ENCODE measurements at places on chromosomes 6 and 20.

- DNase-seq: peak; percentile 18
These were observed 391.8 kb downstream of the CDC5L start for GRCh38 chr6:44779130-44779826.

- peak; percentile 40 for DNase-seq
These were observed 53.6 kb downstream of the CDC40 start for GRCh38 chr6:110233770-110234374.

DNA sequence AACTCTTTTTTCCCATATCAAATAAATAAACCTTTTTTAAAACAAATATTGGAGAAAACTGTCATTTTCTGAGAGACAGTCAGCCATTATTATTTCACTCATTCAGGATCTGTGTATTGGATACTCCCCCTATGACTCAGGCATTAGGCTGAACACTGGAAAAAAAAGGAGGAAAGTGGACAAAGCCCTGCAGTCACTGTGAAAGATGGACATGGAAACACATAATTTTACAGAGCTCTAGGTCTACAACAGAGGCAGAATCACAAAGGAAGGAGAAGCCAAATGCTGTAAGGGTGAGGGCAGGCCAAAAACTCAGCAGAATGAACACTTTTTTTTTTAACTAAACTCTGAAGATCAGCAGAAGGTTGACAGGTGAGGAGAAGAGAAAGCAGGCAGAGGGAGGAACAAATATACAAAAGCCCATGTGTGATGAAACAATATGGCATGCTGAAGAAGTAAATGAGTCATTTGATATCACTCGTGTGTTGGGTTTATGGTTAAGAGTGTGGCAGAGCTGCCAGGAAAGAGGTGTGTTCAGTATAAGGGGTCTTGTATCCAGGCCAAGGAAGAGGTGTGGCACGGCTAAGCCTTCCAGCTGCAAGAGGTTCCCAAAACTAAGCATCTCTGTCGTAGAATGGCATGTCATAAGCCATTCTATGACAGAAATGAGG is 39.1 kb downstream of the EPB41L2 start:
- peak; percentile 13 for DNase-seq

DNA sequence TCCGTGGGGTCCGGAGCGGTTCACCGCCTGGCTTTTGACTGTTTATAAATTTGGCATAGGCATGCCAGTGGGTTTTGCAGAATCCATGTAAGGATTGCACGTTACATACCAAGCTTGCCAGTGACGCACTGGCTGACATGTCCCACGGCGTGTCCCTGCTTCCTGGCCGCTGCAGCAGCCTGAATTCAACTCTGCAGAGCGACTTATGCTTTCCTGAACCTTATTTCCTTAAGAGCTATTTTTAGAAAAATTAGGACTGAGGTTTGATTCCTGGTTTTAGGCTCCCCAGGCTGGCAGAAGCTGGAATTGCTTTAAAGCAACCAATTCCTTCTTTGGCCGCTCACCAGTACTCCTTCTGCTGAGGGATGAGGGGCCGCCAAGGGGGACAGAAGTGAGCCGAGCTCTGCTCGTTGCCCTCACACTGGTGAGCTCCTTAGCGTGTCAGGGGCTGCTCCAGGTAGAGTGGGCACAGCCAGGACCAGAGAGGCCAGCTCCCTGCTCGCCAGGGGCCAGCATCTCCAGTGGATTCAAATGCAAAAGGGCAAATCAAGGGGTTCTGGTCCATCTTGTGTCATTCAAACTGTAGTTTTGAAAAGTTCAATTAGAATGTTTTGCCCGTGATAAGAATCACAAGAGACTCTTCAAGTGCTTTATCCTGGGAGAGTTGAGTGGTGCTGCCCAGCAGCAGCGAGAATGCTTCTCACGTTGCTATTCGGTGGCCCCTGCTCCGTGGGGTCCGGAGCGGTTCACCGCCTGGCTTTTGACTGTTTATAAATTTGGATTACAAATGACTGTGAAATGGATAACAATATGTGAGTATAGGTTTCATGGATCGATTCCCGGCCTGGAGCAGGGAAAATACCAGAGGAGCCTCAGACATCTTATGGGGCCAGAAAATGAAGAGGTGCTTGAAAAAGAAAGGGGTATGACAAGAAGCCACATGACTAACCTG is 17.5 kb upstream of the IRF4 start:
- DNase-seq: no peak

DNA sequence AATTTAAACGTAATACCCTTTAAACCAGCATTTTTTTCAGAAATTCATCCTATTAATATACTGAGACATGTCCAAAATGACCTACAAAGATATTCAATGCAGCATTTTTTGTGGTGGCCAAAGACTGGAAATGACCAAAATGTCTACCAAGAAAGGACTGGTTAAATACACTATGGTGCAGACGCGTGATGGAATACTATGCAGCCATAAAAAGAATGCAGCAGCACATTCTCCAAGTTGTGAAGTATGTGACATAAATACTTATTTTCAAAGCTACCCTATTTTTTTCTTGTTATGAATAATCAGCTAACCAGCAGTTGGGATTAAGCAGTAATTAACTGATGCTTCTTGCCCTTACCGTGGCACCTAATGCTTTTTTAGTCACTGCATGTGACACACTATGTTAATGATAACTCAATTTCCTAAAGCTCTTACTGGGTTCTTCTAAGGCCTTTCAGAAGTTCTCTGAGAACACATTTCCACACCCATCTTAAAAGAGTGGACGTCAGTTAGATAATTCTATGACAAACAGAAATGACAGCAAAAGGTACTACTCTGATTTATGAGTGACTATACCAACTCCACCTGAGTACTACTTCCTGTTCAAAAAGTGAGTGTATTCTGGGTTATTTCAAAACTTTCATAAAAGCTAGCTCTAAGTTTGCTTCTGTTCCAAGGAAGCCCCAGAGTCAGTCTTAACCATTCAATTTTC is 24.9 kb downstream of the TTI1 start:
- no peak for DNase-seq

- DNase-seq: peak; percentile 92
These were observed 6.5 kb downstream of the PEDS1 start for GRCh38 chr20:50146732-50147662.

DNA sequence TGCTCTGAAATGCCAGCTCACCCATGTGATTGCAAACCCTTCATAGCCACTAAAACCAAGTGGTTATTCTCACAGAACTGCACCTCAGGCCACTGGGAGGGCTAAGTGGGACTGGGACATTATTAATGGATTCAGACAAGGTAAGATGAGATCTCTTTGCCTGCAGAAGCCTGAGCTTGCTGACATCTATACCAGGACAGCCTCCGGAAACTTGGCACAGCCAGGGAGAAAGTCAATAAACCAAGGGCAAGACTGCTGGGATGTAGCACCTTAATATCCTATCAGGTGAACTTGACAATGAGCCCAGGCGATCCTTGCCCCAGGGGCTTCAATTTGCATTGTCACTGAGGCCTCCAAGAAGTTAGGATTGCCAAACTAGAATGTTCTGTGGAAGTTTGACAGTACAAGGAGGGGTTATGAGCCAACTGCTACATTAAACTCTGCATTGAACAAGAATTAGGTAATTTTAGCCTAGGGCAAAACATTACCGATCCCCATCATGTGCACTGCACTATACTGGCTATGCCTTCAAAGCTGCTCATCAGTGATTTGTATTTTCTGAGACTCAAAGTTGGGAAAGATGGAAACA is 60.1 kb upstream of the RALGAPA2 start:
- DNase-seq: no peak

- no peak for DNase-seq
These were observed 461.9 kb downstream of the QKI start for GRCh38 chr6:163876391-163876790.

DNA sequence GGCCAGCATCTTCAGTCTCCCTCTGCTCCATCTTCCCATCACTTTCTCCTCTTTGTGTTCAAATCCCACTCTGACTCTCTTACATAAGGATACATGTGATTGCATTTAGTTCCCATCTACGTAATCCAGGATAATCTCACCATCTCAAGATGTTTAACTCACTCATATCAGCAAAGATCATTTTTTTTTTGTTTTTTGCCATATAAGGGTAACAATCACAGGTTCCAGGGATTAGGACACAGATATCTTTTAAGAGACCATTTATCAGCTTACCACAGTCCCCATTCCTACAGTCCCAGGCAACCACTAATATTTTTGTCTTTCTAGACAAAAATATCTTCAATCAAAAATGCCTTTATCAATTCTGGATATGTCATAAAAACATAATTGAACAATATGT is 3.2 kb upstream of the TREML2 start:
- DNase-seq: no peak

DNA sequence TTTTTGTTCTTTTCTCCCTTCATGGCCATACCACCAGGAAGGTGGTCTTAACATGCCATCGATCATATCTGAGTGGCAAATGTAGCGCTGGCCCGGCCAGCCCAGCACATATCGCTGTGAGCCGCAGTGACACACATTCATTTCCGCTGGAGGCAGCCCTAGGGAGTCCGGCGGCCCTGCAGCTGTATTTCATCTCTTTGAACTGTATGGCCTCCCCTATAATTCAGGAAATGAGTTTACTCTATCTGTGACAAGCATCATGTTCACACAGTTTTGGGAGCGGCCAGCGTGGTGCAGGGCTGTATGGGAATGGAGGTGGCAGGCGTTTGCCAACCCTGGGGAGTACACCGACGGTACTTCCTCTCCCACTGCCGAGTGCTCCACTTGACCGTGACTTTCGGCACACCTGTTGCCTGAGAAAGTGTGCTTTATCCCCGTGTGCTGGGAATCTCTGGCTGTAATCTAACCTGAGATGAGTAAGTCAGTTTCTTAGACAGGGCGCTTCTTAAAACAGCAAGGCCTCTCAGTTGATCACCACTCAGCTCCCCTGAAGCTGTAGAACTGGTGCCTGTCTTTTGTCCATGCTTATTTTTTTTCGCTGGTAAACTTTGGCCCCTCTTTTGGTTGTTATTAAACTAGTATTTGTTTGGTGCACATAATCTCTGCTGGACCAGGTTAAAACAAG is 257.1 kb upstream of the TAB2 start:
- peak; percentile 89 for DNase-seq

All from hematopoietic multipotent progenitor cell treated with erythropoietin and hydrocortisone succinate and interleukin-3 and kit ligand, for 4 days (in vitro differentiated cells).